ENCODE measurements at places on chromosomes 5 and 9. TPM values are rescaled to one million over a fixed set of nuclear protein-coding genes. Genes with fewer than 3 reads are reported as not detected.

DNA sequence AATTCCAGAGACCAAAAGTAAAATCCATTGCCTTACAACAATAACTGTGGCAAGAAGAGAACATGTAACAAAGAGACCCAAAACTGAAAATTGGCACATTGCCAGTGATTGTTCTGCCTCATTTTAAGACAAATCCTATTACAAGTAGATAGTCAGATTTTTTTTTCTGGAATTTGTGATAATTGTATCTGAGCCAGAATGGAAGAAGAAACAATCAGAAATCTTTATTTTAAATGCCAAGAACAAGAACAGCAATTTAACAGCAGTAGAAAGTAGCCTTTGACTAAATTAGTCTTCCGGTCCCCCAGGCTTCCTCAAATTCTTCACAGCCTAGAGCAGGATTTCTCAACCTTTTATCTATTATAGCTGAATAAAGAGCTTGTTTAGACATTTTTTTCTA, 106.7 kb upstream of the PTPN3 start:
- H3K4me3 ChIP-seq, result no peak overlapping the region
- no peaks in the 10 kb centered on the region for H3K27me3 ChIP-seq
- DNase-seq, result no peak
- no peak overlapping the region for H3K27ac ChIP-seq

The LEAP2 gene
- total RNA-seq, result 1.1 TPM

The WDR38 gene
- total RNA-seq, result not detected

The SCGB3A2 gene
- total RNA-seq, result not detected

- no peak for DNase-seq
- no peak overlapping the region for H3K27ac ChIP-seq
- H3K4me1 ChIP-seq, result peaks cover 19% of the 10 kb centered on the region
- no peaks in the 10 kb centered on the region for H3K36me3 ChIP-seq
- no peak overlapping the region for H3K4me3 ChIP-seq
These were observed 304.7 kb upstream of the POU5F2 start for GRCh38 chr5:94045839-94046782.

The CTSV gene
- 110 TPM for total RNA-seq

The CAMK2A gene
- total RNA-seq, result not detected

DNA sequence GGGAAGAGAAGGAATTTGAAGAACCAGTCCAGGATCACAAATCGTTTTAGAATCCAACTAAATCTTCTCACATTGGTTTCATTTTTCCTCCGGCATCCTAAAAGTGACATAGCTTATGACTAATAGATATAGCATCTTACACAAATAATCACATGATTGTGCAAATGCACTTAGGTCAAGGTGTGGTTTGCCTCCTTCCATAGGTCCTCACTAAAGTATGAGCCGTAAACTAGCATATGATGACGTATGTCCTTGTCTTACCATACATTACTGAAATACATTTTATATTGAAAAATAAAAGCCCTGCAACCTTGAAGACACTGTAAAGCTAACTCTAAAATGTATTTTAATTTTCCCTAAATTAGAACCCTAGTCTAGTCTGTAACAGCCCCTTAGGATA, 362.7 kb upstream of the ADAMTS16 start:
- no peak overlapping the region for H3K27ac ChIP-seq
- no peak overlapping the region for H3K4me3 ChIP-seq
- H3K27me3 ChIP-seq, result no peaks in the 10 kb centered on the region
- DNase-seq, result no peak

DNA sequence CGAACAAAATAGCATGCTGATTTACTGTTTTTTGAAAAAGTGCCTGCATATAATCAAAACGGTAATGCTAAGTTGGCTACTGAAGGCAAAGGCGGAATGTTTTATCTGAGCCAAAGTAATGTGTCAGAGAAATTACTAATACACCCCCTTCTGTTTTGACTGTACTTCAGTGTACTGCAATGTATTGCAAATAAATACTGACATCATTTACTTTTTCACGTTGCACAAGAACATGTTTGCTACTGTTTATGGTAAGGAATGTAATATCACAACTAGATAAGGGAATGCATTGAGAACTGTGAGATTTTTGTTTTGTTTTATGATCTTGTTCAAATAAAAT, 813 bp upstream of the AGTPBP1 start:
- no peaks in the 10 kb centered on the region for H3K36me3 ChIP-seq
- no peak overlapping the region for H3K27ac ChIP-seq
- peaks cover 4% of the 10 kb centered on the region for H3K4me1 ChIP-seq
- H3K27me3 ChIP-seq, result no peaks in the 10 kb centered on the region
- DNase-seq, result no peak

- peaks cover 17% of the 10 kb centered on the region for H3K4me1 ChIP-seq
- no peak for DNase-seq
- H3K36me3 ChIP-seq, result no peaks in the 10 kb centered on the region
- no peaks in the 10 kb centered on the region for H3K27me3 ChIP-seq
- no peak overlapping the region for H3K4me3 ChIP-seq
These were observed 2.8 kb downstream of the CDH6 start for GRCh38 chr5:31196309-31196708.

The WDR31 gene
- 1.9 TPM for total RNA-seq

DNA sequence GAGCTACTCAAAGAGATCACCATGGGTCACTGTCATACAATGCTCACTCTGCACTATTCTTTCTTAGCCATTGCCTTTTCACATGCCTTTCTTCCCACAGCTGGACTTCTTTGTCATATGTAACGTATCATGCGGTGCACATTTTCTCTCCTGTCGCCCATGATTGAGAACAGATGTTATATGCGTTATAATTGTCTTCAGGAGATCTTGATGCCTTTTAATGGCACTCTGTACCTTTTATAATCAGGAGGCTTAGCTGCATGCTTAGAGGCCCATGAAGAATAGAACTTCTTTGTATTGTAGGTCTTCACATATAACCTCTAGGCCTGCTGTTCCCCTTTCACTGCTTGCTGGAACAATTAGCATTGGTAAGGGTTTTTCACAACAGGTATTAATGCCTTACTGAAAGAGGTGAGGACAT, 436.1 kb downstream of the CDH10 start:
- no peak for DNase-seq
- no peaks in the 10 kb centered on the region for H3K36me3 ChIP-seq
- H3K4me1 ChIP-seq, result no peaks in the 10 kb centered on the region
- H3K27me3 ChIP-seq, result no peaks in the 10 kb centered on the region

DNA sequence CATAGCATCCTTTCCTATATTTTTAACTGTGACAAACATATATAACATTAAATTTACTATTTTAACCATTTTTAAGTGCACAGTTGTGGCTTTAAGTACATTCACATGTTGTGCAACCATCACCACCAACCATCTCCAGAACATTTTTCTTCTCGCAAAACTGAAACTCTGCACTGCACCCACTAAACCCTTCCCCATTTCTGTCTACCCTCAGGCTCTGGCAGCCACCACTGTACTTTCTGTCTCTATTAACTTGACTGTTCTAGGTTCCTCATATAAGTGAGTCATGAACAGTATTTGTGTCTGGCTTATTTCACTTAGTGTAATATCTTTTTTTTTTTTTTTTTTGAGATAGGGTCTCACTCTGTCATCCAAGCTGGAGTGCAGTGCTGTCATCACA, 25.5 kb downstream of the KCNMB1 start:
- DNase-seq, result no peak
- H3K36me3 ChIP-seq, result no peaks in the 10 kb centered on the region
- H3K4me1 ChIP-seq, result no peaks in the 10 kb centered on the region
- H3K27ac ChIP-seq, result no peak overlapping the region
- no peaks in the 10 kb centered on the region for H3K27me3 ChIP-seq
- H3K4me3 ChIP-seq, result no peak overlapping the region

- H3K27me3 ChIP-seq, result no peaks in the 10 kb centered on the region
- H3K4me3 ChIP-seq, result no peak overlapping the region
- no peak overlapping the region for H3K27ac ChIP-seq
- no peaks in the 10 kb centered on the region for H3K36me3 ChIP-seq
These were observed 19.1 kb downstream of the GALNT10 start for GRCh38 chr5:154209591-154210081.

The GGTA1 gene
- not detected for total RNA-seq

The TLR4 gene
- not detected for total RNA-seq

The PAEP gene
- not detected for total RNA-seq

The CTNND2 gene
- total RNA-seq, result 1.2 TPM

The PCDHB4 gene
- not detected for total RNA-seq

DNA sequence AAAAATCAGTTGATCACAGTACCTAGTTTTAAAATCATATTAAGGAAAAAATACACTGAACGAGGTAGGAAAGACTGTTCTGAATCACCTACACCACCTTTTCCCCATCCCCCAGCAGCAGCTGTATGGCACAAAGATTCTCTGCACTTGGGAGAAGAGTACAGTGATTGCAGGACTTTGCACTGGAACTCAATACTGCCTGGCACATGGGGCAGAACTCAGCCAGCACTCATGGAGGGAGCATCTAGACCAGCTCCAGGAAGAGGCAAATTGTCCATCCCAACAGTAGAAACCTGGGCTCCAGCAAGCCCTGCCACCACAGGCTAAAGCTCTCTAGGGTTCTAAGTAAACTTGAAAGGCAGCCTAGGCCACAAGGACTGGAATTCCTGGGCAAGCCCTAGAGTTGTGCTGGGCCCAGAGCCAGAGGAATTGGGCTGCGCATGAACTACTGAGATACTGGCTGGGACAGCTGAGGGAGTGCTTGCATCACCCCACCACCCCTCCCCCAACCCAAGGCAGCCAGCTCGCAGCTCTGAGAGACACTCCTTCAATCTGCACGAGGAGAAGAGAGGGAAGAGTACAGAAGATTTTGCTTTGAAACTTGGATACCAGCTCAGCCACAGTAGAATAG, 654.4 kb upstream of the CDH6 start:
- no peak for DNase-seq
- H3K4me3 ChIP-seq, result no peak overlapping the region
- no peaks in the 10 kb centered on the region for H3K27me3 ChIP-seq
